ENCODE measurements at places on chromosomes 13 and 19.

DNA sequence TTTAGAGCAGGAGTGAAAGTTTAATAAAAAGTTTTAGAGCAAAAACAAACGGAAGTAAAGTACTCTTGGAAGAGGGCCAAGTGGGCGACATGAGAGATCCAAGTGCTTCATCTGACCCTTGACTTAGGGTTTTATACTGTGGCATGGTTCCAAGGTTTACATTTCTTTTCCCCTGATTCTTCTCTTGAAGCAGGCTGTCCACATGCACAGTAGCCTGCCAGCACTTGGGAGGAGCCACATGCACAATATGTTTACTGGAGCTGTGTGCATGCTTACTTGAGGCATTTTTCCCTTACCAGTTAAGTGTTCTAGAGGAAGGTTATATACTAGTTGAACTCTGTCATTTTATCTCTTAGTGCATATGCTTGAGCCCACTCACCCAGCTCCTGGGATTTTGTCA lies 295.6 kb downstream of the TBC1D4 start:
- no peak for DNase-seq

GRCh38 chr13:36875431-36875830 lies 44.6 kb downstream of the SMAD9 start:
- DNase-seq, result no peak

GRCh38 chr13:82934000-82934399 lies 948.3 kb downstream of the SLITRK1 start:
- DNase-seq, result no peak

GRCh38 chr19:51142119-51142518 lies at the start of gene SIGLEC7:
Gene SIGLEC7, plus strand, starts transcription at chr19:51142301. Its CDS starts 69 bp downstream, at chr19:51142370.
- no peak for DNase-seq

GRCh38 chr19:12766051-12766521 lies 9.3 kb downstream of the HOOK2 start:
- DNase-seq, result no peak

DNA sequence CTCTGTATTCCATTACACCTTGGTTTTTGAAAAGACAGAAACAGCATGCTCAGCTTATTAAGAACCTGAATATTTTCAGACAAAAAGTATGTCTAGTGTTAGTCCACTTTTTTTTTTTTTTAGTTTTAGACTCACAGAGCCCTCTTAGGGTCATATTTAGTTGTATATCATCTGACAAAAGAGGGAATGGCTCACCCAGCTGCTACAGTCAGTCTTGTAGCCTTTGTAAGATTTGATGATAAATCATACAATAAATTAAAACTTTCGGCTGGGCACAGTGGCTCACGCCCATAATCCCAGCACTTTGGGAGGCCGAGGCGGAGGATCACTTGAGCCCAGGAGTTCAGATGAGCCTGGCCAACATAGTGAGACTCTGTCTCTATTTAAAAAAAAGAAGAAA lies 43.7 kb upstream of the LDLR start:
- DNase-seq, result no peak

Data from stimulated activated CD4-positive, alpha-beta T cell treated with anti-CD3 and anti-CD28 coated beads, Interleukin-2, amount 100 ng/mL, for 4 hours (primary cell).